Stimulated activated CD4-positive, alpha-beta T cell treated with anti-CD3 and anti-CD28 coated beads, Interleukin-4, amount 100 ng/mL, for 48 hours (primary cell): ENCODE measurements at places on chromosomes 6 and 20.

GRCh38 chr20:40991181-40991889, 37.3 kb upstream of the TOP1 start:
- no peak for DNase-seq

DNA sequence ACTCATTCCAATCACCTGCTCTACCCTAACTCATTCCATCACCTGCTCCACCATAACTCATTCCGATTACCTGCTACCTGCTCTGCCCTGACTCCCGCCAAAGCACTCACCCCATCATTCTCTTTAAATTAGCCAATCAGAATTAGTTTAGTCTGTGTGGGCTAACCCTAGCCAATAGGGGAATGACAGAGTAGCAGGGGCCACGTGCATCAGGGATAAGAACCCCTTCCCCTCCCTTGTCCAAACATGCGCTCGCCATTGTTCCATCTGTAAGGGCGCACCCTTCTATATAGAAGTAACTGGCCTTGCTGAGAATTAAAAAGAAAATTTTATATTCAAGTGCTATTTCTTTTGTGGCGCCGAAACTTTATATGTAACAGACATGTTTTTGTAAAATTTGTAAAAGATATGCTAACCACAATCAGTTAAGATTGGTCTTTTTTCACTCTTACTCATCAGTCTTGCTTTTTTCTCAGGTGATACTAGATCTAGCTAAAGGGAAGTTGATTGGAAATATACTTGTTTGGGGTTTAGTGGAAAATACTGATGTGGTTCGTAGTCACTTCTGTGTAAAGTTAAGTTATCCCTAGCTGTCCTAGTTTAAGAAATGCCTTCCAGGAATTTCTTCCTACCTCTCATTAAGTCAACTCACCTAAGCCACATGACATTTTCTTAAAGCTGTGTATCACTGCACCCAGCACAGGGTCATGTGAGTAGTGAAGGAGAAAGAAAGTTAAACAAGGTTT, 16.5 kb downstream of the RTN4IP1 start:
- no peak for DNase-seq

- no peak for DNase-seq
These were observed 91.1 kb downstream of the DST start for GRCh38 chr6:56551409-56552120.

DNA sequence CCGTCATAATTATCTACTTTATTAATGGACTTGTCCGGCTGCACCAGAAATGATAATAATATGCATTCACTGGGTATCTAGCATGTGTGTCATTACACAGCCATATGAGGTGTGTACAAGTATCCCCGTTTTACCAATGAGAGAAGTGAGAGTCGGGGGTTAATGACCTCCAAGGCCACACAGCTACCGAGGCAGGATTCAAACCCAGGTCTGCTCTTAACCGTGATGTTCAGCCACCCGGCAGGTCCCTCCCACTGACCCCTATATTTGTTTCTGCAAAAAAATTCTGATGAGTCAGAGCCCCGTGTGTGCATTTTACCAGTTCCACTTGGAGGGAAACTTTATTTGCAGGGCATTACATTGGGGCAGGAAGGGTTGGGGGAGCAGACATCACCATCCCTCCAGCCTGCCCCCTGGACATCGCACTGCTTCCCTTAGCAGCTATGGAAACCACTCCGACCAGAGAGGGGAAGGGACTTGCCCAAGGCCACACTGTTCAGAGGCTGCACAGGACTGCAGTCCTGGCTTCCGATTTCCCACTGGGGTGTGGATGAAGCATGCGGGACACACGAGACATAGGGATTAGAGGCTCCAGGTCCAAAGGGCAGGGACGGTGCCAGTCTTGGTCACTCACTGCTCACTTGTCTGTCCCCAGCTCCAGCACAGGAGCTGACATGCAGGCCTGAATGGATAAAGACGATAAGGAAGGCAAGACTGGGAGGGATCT, 10.1 kb upstream of the SRC start:
- no peak for DNase-seq

DNA sequence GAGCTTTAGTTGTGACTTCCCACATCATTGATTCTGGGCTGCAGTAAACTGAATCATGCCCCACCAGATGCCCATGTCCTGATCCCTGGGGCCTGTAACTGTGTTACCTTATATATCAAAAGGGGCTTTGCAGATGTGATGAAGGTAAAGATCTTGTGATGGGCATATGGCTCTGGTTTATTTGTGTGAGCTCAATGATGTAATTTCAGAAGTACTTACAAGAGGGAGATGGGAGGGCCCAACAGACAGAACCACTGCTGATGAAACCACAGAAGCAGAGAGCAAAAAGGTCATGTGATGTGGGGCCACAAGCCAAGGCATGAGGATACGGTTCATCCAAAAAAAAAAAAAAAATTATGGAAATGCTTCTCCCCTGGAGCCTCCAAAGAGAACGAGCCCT, 118.7 kb downstream of the TOX2 start:
- DNase-seq: no peak

DNA sequence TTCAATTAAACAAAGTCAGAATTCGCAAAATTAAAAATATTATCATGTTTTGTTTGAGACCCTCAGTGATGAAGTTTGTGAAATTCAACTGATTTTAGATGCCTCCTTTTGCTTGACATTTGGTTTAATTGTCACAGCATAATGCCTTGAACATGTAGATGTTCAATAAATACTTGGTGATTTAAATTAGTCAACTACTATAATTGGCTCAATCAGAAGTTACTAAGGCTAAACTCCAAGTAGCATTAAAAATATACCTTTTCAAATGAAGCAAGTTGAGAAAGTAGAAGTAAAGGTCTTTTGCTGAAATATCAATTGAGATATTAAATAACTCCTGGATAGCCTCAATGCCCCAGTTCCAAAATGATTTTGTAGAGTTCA, 145.8 kb upstream of the AKIRIN2 start:
- DNase-seq: no peak

- DNase-seq: no peak
These were observed 87.4 kb upstream of the BHLHE23 start for GRCh38 chr20:63093966-63094766.

GRCh38 chr20:19978511-19979210, 38.5 kb upstream of the NAA20 start:
- no peak for DNase-seq

GRCh38 chr6:111852725-111853124, 20.5 kb downstream of the FYN start:
- no peak for DNase-seq
